ENCODE measurements at places on chromosomes 3 and 15.

DNA sequence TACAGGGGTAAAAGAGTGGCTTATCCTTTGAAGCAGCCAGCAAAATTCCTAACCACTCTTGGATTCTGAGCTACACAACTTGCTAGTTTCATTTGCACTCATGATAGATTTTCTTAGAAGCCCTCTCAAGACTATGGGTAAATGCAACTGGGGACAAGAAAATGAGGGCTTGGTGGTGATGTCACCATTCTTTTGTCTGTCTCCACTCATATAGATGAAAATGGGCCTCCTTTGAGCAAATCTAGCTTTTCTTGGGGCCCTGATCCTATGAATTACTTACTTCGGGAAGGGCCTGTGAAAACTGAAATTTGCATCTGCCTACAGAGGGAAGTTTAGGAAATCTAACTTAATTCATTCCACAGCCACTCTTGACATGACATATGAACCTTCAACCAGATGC, 486.3 kb downstream of the MAGI1 start:
- DNase-seq = no peak

- no peak for DNase-seq
Observed at GRCh38 chr3:59093521-59093920, 43.7 kb upstream of the CFAP20DC start.

DNA sequence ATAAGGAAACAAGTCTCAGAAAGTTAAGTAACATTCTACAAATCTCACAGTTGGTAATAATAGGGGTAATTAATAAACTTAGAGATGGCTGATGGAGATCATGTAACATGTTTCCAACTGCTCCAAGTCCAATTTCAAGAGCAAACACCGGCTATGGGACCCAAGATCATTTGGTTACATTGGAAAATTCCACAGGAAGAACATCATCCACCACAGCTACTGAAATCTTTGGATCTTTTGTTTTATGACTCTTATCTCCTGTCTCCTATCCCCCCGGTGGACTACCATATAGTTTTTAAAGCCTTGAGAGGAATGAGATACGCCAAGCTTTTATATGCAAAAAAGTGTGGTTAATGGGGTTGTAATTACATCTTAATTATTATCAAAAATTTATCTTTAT, 216.1 kb downstream of the WNT5A start:
- DNase-seq = no peak

- DNase-seq = no peak
Observed at GRCh38 chr3:31977736-31978135, 3.3 kb downstream of the OSBPL10 start.

DNA sequence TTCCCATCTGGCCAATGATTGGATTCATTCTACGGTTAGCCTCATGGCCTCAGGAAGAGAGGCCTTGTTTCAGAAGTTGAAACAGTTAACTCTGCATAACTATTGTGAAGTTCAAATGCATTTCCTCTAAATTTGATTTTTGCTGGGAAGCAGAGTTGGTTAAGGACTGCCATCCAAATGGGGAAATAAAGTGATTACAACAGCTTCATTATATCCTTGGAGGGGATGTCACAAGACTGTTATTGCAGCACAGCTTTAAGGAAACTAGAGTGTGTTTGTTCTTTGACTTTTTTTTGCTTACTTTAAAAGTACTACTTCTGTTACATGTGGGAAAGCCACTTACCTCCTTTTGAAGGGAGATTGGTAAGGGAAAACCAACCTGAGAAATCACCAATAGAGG, 164.8 kb downstream of the AKAP13 start:
- DNase-seq = no peak

DNA sequence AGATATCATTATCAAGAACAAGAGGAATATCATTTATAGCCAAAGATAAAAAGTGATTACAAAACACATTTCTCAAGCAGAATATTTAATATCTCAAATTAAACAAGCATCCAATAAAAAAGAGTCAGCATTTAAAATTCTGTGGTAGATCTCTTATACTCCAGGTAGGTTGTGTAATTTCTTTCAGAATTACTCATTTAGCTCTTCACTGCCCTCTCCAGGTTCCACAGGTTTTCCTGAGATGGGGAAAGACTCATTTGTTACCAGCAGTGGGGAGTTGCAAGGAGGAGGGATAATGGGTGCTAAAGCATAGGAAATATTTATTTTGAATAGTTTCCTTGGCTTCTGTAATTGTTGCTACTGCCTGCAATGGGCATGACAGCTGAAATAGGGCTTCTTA, 83.1 kb upstream of the RASGRP1 start:
- DNase-seq = peak; percentile 2

DNA sequence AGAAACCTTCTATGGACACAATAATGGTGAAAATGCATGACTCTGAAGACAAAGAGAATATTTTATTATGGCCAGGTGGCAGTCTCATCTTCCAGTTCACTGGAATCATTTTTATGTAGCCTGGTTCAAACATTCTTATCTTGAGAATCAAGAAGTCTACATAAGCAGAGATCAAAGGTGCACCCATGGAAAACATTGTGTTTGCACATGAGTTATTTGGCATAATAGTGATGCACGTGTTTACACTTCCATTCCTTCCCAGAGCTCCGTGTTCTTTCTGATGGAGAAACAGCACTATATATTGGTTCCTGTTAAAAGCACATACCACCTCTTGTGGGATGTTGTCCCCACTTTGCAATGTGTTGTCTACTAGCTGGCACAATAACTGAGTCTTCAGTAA, 572.2 kb downstream of the GRM7 start:
- DNase-seq = no peak

GRCh38 chr15:68303560-68304436, 26.3 kb downstream of the FEM1B start:
- DNase-seq = no peak

GRCh38 chr15:62977952-62978811, 64.4 kb upstream of the TPM1 start:
- no peak for DNase-seq

DNA sequence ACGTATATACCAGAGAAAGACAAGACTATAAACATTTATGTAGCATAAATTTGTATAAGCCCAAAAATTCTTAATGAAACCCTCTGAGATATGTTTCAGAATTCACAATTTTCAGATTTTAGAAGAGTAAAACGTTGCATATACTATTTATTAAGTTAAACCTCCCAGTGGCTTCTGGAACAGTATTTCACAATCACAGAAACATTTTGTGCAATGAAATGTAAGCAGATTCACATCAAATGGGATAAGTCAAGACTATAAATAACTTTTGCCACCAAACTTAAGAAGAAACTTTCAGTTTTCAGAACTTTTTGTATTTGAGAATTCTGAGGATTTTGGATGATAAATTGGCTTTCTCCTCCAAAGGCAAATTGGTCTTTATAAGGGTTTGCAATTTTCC, 9.2 kb downstream of the SLTM start:
- no peak for DNase-seq

DNA sequence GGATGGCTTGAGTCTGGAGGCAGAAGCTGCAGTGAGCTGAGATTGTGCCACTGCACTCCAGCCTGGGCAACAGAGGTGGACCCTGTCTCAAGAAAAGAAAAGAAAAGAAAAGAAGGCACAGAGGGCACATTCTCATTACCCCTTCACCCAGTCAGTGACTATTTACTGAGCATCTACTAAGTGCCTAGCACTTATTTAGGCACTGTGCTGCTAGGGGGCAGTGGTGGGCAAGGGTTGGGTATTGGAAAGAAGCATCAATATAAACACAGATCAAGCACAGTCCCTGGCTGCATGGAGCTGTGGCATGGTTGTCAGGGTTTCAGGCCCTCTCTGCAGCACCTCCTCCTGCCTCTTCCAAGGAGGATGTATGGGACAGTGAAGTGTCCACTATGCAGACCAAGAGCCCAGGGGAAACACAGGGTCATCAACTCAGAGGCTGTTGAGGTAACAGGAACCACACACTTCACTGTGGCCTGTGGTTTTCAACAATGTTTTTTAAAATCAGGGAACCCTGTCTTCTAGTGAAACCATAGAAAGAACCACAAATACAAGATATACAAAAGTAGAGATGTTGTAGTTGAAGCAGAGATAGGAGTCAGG, 138.5 kb downstream of the RAB11A start:
- no peak for DNase-seq

DNA sequence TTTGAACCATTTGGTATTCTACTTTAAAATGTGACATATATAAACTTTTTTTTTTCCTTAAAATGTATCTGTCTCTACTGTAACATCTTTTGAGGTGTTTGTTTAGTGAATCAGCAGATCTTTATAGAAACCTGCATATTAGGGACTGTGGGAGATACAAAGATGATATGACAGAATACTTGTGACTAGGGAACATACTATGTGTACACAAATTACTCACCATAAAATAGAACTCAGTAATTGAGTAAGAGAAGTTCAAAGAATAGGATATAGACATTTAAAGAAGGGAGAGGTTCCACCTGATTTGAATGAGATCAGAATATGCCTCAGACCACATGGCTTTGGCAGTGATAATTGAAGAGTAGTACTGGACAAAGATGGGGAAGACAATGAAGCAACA, 47.9 kb downstream of the ATP2C1 start:
- DNase-seq = no peak

DNA sequence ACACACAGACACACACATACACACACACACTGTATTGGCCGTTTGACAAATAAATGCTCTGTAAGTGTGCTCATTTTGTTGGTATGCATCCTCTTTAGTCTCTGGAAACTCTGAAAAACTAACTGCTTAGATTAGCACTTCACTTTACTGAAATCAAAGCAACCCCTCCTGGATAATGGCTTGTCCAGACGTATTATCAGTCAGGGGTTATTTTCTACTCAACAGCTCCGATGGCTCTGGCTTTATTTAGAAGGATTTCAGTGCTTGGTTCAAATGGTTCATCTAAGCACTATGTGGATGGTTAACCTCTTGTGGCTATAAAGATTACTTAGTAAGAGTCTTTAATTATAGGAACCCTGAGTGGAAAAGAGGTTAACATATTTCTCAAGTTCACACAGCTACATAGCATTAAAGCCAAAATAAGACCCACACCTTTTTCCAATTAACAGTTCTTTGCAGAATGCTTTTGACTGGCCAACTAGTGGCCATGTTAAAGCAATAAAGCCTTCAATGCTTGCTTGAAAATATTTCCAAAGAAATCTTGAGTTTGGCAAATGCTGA, 516.1 kb upstream of the NAALADL2 start:
- no peak for DNase-seq

DNA sequence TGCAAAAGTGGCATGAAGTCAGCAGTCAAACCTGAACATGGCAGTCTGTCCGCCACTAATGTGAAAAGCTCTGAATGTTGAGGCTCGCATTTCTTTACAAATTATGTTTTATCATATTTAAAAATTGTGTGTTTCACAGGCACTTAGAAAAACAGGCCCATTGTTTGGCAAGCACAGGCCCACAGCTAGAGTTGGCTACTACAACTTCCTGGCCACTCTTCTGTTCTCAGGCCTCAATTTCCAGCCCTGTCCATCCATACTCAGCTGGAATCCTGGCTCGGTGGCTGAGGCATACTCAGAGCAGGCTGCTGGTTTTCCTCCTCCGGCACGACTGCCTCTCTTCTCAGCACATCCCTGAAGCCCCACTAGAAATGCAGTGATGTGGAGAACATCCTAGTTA, 44.3 kb downstream of the C2CD4B start:
- no peak for DNase-seq

- no peak for DNase-seq
Observed at GRCh38 chr3:105608623-105609022, 241.9 kb downstream of the ALCAM start.

GRCh38 chr3:101913168-101913567, 63.9 kb downstream of the NFKBIZ start:
- no peak for DNase-seq

DNA sequence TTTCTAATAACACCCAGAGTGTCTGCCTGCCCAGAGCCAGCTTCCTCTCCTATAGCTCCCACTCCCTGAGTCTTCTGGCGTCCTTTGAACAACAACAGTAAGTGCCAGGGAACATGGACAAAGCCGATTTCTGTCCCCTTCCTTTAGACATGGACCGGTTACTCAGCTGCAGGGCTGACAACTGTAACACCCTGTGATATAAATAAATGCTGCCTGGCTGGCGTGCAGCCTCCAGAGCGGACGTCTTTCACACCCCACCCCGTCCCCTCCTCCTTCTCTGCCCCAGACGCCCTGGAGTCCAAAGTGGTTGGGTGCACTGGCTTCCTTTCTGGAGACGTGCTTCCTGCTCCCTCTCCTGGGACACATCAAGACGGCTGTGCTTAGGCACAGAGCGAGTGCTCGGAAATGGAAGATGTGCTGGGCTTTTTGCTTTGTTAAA, 281.9 kb upstream of the LRRFIP2 start:
- DNase-seq = no peak

GRCh38 chr15:73882761-73883419, 9.5 kb downstream of the TBC1D21 start:
- DNase-seq = no peak

- no peak for DNase-seq
Observed at GRCh38 chr3:61646851-61647525, 85.6 kb downstream of the PTPRG start.

DNA sequence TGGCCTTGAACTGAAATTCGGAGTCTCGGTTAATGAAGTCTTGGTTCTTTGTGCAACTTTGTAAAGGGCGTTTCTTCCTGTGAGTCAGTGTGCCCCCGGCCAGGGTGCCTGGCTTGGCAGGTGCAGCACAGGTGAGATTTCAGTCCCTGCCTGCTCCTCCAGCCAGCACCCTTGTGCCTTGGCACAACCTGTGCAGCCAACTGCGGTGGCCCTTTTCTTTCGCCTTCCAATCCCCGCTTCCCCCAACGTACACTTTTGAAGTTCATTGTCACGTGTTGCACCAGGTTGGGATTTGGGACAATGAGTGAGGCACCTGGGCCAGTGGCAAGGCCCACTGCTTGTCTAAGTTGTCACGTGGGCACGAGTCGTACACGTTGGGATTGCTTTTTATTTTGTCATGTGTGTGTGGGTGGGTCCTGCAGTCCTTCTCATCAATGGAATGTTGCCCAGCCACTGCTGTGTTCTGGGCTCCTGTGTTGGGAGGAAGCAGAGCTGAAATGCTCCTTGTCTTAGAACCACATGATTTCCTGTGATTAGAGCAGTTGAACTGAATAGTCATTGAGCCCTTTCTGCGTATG, 242.9 kb upstream of the BHLHE40 start:
- DNase-seq = no peak

- DNase-seq = no peak
Observed at GRCh38 chr15:32042269-32042972, 12.1 kb downstream of the CHRNA7 start.

DNA sequence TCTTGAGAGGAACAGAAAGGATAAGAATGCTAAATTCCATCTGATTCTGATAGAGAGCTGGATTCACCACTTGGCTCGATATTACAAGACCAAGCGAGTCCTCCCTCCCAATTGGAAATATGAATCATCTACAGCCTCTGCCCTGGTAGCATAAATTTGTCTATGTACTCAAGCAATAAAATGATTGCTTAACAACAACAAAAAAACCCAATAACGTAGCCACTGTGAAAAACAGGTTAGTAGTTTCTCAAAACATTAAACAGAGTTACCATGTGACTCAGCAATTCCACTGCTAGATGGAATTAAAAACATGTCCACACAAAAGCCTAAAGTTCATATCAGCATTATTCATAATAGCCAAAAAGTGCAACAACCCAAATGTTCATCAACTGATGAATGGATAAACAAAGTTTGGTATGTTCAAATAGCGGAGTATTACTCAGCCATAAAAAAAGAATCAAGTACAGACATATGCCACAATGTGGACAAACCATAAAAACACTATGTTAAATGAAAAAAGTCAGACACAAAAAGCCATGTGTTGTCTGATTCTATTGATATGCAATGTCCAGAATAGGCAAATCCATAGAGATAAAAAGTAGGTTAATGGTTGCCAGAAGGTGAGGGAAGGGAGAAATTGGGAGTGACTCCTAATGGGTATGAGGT, 16.8 kb downstream of the BCL2L10 start:
- no peak for DNase-seq

GRCh38 chr3:169213956-169214355, 449.6 kb downstream of the MECOM start:
- no peak for DNase-seq
